Activated CD4-positive, CD25-positive, alpha-beta regulatory T cell treated with anti-CD3 and anti-CD28 coated beads, Interleukin-2, amount 50 U/mL, for 24 hours (primary cell): ENCODE measurements at places on chromosomes 11 and 22.

DNA sequence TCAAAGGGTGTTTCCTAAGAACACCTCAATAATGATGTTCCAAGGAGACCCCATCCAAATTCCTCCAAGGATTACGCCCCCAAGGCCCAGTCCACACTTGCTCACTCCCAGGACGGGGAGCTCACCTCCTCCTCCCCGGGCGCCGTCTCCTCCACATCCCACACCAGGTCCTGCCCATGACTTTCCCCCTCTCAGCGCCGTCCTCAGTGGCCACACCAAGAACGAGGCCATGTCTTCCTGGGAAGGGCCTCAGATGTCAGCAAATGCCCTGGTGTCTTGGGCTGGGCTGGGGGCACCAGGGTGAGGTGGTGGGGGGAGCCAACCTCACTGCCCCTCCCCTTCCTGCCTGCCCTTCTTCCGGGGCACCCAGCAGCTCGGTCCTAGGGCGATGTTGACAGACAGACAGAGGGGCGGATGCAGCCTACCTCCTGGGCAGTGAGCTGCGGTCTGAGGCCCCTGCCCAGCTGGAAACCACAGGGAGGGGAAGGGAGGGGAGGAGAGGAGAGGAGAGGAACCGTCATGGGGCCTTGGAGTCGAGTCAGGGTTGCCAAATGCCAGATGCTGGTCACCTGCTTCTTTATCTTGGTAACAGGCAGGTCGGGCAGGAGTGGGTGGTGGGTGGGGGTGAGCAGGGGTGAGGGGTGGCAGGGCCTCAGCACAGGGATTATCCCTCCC is at the start of the genes C11orf21 and TSPAN32:
Gene C11orf21 (minus strand): TSS at position 288 of the 675 bp plus-strand sequence. CDS start 110 bp downstream, at position 178.
Gene TSPAN32 (plus strand): TSS at position 383 of the 675 bp plus-strand sequence. CDS start 137 bp downstream, at position 520.
- ATAC-seq, result peak; percentile 57

GRCh38 chr11:58193391-58193790 is 4.5 kb downstream of the OR9Q2 start:
- no peak for ATAC-seq

DNA sequence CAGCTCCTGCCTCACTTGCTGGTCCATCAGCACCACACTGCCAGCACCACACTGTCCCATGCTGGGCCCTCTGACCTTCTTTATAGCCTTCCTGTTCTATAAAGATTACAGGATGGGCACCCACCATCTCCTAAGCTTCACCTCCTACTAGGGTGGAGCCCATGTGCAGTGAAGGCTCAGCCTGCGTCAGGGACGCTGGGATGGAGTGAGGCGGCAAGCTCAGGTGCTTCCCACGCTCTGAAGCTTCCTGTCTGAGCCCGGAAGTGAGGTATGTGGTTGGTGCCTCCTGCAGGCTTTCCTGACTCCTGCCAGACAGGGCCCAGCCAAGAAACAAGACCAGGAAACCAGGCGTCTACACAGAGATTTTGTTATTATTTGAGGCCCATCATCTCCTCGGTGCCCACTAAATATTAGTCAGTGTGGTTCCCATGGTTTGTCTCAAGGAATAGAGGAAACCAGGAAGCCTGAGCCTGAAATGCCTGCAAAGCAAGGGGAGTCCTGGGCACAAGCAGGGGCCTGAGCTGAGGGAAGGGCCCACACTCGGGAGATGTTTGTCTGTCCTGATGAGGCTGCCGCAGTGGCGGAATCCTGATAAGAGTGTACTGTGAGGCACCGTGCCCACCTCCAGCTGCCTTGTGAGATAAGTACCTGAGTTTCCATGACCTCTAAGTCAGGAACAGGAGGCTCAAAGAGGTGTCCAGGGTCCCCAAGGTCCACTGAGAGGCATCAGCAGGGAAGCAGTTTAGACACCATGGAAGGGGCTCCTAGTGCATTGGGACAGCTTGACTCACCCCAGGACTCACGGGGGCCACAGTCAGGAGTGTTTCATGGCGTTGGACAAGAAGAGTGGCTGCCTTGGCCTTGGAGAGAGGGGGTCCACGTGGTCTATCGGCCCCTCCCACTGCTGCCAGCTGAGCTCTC is 22.0 kb downstream of the RSPH14 start:
- ATAC-seq, result peak; percentile 93

DNA sequence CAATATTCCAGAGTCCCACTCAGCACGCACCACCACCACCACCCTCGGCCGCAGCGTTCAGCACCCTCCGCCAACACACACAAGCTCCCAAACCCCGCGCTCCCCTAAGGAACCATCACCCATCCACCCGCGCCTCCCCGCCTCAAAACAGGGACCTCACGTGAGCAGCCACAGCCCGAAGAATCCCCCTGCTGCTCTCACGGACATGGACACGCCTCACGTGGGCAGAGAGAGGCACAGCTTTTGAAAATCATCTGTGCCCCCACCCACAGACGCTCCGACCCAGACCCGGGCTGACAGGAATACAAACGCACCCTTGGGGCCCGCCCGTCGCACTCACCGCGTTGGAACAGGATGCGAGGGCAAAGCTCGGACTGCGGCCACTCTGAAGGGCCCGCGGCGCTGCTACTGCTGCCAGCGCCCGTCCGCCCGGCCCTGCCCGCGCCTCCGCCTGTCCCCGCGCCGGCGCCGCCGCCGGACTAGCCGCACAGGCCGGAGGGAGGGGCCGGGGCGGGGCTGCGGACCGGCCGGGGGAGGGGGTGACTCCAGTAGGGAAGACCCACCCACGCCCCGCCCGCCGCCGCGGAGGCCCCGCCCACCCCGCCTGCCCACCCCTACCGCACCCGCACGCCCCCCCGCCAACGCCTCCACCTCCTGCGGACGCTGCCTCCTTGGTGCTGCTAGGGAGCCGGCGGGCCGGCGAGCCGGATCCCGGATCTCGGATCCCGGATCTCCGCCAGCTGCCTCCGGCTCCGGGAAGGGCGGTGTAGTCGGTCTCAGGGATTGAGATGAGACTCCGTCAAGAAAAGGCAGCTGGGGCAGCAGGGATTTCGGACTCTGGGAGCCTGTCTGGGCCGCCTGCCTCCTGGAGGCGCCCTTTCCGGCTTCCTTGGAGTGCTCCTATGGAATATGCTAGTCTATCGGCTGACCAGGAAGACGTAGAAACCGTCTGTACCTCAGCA is at the start of gene TRIM3:
Gene TRIM3 (minus strand): TSS at position 491 of the 962 bp plus-strand sequence. CDS start 8,246 bp downstream, outside the sequence.
- peak; percentile 59 for ATAC-seq

GRCh38 chr22:47497666-47498065 is 735.2 kb downstream of the TBC1D22A start:
- no peak for ATAC-seq

- ATAC-seq, result no peak
Observed at GRCh38 chr11:83306200-83307080, 20.3 kb upstream of the CCDC90B start.

DNA sequence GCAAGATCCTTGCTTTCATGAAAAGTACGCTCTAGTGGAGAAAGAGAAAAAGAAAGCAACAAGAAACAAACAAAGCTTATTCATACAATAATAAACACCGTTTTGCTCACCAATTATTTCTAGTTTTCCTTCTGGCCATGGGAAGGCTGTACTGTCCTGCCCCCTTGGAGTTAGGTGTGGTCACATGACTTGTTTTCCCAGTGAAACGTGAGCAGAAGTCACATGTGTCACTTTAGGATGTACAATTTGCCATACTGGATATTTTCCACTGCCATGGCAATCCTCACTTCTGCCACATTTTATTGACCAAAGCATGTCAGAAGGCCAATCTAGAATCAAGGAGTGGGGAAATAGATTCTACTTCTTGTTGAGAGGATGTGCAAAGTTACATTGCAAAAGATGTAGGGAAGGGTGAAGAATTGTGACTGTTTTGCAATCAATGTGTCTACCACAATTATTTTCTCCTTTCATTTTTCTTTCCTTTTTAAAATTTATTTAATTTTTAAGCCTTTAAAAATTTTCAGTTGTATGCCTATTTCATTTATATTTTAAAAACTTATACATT is 24.3 kb upstream of the TRAF6 start:
- no peak for ATAC-seq

- no peak for ATAC-seq
Observed at GRCh38 chr11:17898782-17899181, 114.1 kb downstream of the SERGEF start.

DNA sequence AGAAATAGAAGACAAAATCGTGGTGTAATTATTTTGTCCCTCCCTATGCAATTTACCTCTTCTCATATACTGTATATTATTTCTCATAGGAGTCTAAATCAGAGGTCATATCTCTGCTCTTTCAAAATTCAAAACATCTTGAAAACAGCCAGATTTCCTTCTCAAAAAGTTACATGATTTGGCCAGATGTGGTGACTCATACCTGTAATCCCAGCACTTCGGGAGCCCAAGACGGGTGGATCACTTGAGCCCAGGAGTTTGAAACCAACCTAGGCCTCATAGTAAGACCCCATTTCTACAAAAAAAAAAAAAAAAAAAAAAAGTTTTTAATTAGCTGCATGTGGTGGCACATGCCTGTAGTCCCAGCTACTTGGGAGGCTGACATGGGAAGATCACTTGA is 29.0 kb upstream of the DNAJB7 start:
- no peak for ATAC-seq

DNA sequence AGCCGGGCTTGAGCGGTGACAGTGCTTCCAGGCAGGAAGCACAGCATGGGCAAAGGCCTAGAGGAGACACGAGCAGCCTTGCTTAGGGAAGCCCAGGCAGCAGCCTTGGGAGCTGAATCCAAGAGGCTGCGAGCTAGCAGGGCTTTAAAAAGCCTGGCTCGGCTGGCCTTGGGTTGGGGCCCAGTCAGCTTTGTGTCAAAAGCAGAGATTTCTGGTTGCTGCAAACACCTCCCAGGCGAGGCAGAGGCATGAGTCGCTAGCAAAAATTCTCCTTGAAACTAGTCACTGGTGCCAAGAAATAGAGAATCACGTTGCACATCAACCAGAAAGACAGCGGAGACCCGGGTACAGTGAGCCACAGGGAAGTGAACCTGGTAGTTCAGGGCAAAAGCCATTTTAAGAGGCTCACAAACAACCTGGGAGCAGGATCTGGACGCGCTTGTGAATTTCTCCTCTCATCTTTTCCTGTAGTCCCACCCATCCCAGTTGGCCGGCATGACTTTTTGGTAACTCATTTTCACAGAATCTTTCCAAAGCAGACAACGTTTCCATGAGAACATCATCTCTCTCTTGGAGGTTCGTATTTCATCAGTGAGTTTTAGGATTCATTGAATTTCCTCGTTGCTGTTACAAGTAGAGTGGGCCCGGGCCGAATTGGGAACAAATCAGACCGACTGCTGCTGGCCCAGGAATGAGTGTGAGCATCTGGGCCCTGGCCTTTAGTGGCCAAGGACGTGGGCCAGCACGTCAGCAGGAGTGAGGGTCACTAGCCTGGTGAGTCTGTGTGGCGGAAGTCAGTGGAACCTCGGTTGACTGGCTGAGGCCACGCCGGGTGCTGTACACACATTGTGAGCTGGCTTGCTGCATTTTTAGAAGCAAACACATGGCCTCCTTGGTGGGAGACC is 16.4 kb upstream of the FGF4 start:
- ATAC-seq, result no peak

GRCh38 chr22:32112380-32112779 is 46.7 kb downstream of the C22orf42 start:
- ATAC-seq, result no peak

DNA sequence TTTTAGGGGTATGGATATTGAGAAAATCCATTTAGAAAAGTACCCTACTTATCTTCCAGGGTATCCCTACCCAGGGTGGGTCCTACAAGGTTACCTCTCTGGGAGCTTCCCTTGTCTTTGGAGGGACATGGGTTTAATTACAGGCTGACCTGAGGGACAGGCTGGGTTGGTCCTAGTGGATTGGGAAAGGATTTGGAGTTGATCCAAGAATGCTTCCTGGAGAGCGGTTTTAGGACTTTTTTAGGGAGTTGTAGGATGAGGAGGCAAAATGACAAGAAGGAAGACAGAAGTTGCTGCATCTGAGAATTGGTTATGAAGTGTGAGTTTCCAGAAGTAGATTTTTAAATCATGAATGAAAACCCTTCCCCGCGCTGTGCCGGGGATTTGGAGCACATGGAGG is 61.8 kb upstream of the CRTAM start:
- no peak for ATAC-seq

DNA sequence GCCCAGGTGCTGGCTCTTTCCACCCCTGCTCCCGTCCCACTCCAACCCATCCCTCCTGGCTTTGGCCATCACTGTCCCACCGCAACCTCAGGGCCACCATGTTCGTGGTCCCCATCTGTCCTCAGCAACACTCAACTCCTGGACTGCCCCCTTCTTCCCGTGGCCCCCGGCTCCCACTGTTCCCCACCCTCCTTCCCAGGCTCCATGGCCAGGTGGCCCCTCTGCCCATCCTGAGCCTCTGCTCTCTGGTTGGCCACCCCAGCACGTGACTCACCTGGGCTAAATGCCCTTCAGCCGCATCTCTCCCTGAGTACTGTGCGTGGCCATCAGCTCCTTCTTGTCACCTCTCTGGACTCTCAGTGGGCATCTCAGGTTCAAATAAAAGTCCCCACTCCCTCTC is 41.6 kb upstream of the PHF21B start:
- ATAC-seq, result no peak

DNA sequence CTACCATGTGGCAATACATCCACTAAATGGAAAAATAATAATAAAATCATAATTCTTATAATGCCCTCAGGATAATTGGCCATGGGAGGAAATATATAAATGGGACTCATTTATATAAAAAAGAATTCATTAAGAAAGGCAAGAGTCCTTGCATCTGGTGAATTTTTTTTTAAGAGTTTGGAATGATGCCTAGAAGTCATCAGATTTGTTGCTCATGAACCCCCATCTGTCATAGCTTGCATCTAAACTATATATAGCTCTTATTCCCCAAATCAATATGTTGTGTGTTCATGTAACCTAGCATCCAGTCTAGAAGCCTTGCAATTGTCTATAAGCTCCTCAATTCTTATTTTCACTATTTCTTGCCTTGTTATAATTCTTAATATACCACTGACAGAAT is 75.9 kb downstream of the CADM1 start:
- ATAC-seq, result no peak

GRCh38 chr11:75740681-75741080 is 23.0 kb downstream of the MOGAT2 start:
- ATAC-seq, result no peak

- ATAC-seq, result no peak
Observed at GRCh38 chr11:10601837-10602236, 33.4 kb upstream of the LYVE1 start.

DNA sequence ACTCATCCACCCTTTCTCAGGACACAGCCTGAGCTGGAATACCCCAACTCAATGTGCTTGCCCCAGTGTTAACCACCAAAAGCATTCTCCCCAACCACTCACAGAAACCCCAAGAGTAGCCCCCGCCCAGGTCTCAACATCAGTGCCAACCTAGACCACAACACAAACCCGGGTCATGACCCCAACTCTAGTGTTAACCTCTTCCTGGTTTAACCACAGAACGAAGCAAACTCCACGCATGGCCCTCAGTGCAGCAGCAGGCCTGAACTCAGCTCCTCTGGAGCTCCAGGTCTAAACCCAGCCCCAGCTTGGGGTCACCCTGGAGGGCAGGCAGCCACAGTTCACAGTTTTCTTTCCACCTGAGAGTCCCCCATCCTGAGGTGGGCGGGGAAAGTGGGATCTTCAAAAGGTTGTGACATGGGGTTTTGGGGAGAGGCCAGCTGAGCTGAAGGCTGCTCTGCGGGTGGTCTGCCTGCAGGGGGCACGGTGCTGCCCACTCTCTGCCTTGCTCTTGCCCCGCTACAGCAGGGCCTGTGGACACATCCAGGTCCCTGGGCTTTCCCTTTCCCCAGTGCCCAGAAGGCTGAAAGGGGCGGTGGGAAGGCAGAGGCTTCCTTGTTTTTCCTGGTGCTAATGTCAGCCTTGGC is 37.9 kb downstream of the NECTIN1 start:
- peak; percentile 64 for ATAC-seq
